ENCODE measurements at places on chromosomes 12 and 14.

DNA sequence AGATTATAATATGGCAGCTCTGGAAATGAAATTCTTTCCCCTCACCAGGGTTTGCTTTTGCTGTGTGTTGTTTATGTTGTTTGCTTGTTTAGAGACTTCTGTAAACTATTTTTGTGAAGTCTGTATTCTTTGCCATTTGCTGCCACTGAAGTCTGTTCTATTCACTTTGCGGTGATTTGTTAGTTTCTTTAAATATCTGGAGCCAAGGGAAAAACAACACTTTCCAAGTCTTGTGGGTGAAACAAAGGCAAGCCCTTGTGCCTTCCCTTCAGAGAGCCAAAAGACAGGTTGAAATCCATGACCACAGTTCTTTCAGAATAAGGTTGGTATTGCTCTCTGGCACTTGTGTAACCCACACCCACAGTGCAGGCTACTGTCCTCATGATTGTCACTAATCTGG is 59.5 kb upstream of the RNU6-7 start:
- DNase-seq = no peak

DNA sequence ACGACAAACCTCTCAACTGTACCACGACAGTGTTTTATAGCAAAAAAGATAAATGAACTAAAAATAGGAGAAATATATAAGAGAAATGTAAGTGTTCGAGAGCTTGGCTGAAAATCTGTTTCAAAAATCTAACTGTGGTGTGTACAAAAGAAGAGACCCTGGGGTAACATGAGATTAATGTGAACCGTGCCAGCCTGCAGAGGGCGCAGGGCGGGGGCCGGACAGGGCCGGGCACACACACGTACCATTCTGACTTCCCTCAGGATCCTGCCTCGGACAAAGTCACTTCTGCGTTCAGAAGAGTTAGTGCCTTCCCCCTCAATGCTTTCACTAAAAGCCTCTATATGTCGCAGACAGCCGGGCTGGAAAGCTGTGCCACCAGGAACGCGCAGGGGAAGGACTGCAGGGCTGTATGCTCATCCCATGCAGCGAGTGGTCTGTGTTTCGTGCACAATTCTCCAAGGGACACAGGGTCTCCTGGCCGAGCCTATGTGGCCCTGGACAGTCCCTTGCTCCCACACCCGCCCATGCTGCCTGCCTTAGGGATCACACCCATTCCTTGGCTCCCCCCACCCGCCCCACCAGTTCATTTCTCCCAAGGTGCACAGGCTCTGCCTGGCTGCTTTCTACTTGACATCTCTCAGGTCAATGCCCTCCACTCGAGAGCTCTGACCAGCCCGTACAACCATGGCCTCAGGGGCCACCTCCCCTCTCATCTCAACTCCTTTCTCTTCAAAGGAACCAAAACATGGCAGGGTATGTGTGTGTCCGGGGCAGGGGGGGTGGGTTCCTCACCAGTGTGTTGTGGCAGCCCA is 8.5 kb downstream of the CDCA4 start:
- no peak for DNase-seq

GRCh38 chr14:60838601-60839000 is 104.0 kb downstream of the MNAT1 start:
- no peak for DNase-seq

- no peak for DNase-seq
These were observed 1.1 kb upstream of the KRT3 start for GRCh38 chr12:52796839-52797528.

DNA sequence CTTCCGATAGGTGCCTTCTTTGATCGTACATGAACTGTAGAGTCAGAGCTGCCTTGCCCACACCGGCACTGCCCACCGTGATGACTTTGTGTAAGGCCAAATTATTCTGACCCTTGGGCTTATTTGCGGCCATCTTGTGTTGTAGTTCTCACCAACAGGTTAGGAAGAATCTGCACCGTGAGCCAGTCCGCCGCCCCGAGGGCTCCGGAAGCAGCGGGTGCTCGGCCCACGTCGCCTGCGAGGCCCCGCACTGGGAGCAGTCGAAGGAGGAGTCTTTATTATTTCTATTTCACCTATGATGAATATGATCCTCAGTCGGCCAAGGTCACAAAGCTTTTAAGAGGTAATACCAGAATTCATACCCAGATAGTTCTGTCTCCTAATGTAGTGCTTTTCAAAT is 70.6 kb upstream of the SYT1 start:
- DNase-seq = no peak

GRCh38 chr14:71486279-71486678 is 445.9 kb upstream of the RGS6 start:
- no peak for DNase-seq

GRCh38 chr14:61179796-61180398 is 101.2 kb downstream of the TMEM30B start:
- no peak for DNase-seq

DNA sequence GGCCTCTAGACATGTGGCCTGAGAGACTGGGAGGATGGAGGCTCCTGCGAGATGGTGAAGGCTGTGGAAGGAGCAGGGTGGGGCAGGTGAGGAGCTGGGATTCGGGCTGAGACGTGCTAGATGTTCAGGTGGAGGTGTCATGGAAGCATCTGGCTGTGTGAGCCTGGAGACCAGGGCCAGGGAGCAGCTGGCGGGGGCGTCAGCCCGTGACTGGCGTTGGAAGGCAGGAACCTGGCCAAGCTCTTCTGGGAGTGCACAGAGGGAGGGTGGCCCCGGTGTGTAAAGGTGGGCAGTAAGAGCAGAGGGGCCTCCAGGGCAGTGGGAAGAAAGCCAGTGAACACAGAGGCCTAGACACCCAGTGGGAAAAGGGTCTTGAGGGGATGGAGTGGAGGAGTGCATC is 55.1 kb upstream of the RD3L start:
- DNase-seq = no peak

DNA sequence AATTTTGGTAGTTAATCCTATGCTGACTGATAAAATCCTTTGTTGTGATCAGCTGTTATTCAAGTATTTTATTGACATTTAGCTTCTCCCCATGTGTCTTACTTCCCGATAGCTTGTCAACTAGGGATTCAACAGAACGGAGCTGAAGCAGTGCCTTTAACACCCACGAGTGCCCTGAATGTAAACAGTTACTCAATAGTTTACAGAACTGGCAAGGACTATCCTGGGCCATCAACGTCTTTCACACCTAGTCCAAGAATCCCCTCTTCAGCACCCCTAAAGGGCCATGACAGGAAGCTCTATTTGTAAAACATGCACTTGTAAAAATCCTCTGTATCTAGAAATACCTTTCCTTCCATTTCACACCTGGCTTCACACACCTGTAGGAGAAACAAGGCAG is 45.3 kb downstream of the SETD3 start:
- no peak for DNase-seq

DNA sequence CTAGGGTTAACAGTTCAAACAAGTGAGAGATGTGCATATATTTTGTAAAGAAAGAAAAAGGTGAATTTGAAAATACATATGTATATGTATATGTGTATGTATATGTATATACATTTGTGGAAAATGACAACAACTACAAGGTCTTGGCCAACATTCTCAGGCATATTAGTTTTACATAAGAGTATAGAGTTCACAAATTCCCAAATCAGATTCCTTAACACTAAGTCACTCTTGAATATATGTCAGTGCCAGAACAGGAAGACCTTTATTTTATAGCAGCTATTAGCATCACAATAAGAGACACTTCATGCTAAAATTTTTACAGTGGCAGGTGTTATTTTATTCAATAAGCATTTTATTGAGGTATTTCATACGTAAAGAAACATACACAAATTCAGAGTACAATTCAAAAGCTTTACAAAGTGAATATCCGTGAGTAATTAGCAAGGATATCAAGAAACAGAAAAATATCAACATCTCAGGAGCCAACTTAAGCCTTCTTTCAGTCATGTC is 179.7 kb downstream of the SLC6A15 start:
- no peak for DNase-seq

GRCh38 chr12:131137009-131137835 is 183.5 kb downstream of the ADGRD1 start:
- DNase-seq = no peak

GRCh38 chr14:21902561-21903181 is 229.1 kb upstream of the OR4E1 start:
- DNase-seq = no peak

GRCh38 chr14:75979071-75979571 is 2.7 kb downstream of the TGFB3 start:
- DNase-seq = no peak

- DNase-seq = no peak
These were observed 2.2 kb downstream of the ADIPOR2 start for GRCh38 chr12:1692895-1693610.

DNA sequence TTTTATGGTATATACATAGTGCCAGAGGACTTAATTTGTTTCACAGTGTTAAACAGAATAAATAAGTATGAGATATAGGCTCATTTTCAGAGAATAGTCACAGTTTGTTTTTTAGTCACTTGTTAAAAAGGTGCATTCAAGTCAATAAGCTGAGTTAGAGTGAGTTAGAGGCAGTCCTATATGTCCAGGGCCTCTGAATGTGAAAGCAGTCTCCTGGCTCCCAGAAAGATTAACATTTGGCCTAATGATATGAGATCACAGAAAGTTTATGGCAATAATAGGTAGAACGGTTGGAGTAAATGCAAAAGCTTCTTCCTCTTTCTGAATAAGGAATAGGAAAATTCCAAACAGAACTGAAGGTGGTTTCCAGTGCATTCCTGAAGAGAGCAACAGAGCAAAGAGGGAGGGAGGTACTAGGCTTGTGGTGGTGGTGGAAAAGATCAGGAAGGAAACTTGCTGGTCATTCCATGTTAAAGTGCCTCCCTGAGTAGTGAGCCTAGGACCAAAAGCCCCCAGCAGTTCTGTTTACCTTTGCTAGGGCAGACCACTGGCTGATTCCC is 54.4 kb downstream of the SLC38A4 start:
- DNase-seq = no peak

- DNase-seq = no peak
These were observed 5.1 kb downstream of the ASCL1 start for GRCh38 chr12:102962532-102962931.

- DNase-seq = no peak
These were observed 46.3 kb upstream of the BCL11B start for GRCh38 chr14:99318091-99318958.

DNA sequence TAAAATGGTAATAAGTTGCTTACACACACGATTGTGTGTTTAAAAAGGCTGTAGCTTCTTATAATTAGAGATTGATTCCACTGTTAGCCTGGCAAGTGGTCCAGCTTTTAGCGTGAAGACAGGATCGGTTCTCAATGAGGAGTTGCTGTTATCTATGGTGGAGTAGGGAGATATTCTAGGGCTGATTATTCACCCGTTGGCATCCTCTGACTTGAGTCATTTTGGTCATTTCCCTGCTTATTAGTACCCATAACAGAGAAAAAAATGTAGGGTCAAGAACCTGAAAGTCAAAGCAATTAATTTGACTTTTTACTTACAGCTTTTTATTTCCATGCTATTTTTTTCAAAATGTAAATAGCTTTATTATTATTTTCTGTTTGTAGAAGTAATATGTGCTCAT is 76.0 kb downstream of the KCNK13 start:
- no peak for DNase-seq

- DNase-seq = no peak
These were observed 50.2 kb upstream of the FLRT2 start for GRCh38 chr14:85479771-85480170.

- no peak for DNase-seq
These were observed 1.1 kb downstream of the ANGEL1 start for GRCh38 chr14:76811561-76811960.

- no peak for DNase-seq
These were observed 196.3 kb downstream of the PAX9 start for GRCh38 chr14:36857842-36858445.

DNA sequence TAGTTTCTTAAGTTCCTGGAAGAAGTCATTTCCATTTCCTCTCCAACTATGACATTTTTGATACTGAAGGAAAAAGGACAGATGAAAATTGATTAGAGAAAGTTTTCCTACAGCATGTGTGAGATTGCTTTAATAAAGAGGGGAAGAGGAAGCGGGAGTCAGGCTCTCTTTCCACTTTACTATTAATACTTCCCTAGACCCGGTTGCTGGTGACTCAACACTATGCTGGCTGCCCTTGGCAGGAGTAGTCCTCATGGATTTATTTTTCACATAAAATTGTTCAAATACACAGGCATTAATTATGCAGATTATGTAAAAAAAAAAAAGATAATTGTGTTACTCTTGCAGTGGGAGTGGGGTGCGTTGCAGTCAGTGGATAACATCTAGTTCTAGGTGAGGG is 293.4 kb downstream of the EGLN3 start:
- no peak for DNase-seq

- no peak for DNase-seq
These were observed 95.2 kb downstream of the GTF2A1 start for GRCh38 chr14:81125536-81125935.

DNA sequence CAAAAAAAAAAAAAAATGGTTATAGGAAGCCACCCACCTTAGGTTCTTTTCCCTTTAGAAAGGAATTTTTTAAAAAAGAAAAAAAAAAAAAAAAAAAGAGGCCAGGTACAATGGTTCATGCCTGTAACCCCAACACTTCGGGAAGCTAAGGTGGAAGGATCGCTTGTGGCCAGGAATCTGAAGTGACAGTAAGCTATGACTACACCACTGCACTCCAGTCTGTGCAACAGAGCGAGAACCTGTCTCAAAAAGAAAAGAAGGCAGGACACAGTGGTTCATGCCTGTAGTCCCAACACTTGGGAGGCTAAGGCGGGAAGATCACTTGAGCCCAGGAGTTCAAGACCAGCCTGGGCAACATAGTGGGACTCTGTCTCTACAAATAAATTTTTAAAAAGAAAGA is 36.0 kb downstream of the SPTLC2 start:
- no peak for DNase-seq

- DNase-seq = no peak
These were observed 29.4 kb downstream of the ELK3 start for GRCh38 chr12:96223411-96224218.

GRCh38 chr12:102602521-102602920 is 122.2 kb upstream of the IGF1 start:
- no peak for DNase-seq

DNA sequence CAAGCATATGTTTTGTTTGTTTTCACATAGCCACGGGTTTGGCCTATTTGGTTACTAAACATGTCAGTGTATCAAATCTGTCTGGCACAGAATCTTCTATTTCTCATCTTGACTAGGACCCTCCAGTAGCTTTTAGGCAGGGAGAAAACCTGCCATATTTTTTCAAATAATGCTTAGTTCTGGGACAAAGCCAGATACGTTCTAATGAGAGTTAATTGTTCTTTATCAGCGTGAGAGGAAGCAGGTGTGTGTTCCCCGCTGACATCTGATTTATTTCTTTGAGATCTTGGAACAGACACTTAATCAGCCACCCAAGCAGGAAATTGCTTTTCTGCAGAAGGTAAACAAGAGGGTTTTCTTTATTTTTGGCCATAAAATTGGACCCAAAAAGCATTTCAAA is 54.8 kb downstream of the GOLGA5 start:
- peak; percentile 26 for DNase-seq

GRCh38 chr12:120413901-120414695 is 23.8 kb upstream of the COX6A1 start:
- DNase-seq = no peak

- DNase-seq = no peak
These were observed 23.7 kb downstream of the SEL1L start for GRCh38 chr14:81509838-81510452.

- no peak for DNase-seq
These were observed 236.1 kb upstream of the DDHD1 start for GRCh38 chr14:53389202-53389601.

GRCh38 chr14:87109271-87109670 is 883.7 kb downstream of the GALC start:
- DNase-seq = no peak

GRCh38 chr14:82500222-82500621 is 966.6 kb upstream of the SEL1L start:
- DNase-seq = no peak

All from NCI-H187 (cell line).